Muscle of leg (tissue), 16 donors: ENCODE measurements at places on chromosomes 11 and 22. TPM values are rescaled to one million over a fixed set of nuclear protein-coding genes. Genes with fewer than 3 reads are reported as not detected.

DNA sequence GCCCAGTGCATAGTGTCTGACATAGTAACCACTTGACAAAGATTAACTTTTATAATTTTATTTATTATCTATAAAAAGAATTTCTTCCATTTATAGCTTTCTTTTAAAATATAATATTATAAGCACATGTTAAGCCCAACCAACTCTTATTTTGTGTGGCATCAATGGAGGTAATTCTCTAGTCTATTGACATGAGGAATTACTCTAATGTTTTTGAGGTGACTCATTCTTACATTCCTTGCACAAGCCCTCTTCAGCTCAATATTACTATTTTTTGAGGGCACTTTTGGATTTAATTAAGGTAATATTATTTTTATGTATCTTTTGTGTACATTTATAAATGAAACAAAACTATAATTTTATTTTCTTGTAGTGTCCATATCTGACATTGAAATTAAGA lies 59.6 kb downstream of the AASDHPPT start:
- DNase-seq: no peak

DNA sequence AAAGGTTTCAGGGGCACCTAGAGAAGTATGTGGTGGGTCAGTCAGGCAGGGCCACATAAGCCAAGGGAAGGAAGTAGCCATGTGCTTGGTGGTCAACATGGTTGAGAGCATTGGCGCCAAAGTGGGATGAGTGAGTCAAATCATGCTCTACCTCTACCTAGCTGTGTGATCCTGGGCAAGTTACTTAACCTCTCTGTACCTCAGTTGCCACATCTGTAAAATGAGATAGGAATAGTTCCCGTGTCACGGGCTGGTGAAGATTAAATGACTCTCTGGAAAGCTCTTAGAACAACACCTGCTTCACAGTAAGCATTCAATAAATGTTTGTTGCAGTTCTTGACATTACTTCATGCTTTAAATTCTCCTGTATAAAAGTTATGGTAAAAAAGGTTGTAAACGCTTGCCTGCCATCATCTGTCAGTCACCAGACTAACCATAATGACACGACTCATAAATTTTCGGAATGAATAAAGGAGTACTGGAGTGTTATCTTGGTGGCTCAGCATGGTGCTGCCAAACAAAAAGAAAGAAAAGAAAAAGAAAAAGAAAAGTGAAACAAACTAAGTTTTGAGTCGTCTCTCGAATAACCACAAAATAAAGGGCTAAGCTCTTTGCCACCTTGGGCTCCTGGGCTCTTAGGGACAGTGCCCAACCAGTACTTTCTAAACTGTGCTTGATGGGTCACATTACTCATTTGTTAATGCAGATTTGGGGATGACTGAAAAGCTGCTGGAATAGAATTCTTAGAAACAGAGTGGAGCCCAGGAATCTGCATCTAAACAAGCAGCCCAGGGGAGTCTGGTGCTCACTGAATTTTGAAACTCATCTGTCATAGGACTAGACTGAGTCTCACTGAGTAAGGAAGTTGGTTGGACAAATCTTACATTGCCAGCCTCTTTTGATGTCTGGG lies 107.6 kb downstream of the LDLRAD3 start:
- no peak for DNase-seq

DNA sequence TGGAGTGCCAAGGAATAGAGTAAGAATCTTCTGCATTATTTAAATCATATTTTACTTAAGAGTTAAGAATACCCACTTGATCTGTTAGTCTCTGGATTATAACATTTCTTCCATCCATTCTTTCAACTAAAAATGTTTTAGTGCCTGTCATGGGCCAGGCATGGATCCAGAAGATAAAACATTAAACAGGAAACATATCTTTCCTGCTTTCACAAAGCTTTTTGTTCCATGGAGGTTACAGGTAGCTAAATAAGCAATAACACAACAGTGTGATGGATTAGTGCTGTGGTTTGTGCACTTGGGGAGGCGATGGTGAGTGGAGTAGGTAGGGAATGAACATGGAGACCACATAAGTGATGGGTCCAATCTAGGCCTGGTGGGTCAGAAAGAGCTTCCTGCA lies 258.5 kb downstream of the DDX10 start:
- DNase-seq: no peak

DNA sequence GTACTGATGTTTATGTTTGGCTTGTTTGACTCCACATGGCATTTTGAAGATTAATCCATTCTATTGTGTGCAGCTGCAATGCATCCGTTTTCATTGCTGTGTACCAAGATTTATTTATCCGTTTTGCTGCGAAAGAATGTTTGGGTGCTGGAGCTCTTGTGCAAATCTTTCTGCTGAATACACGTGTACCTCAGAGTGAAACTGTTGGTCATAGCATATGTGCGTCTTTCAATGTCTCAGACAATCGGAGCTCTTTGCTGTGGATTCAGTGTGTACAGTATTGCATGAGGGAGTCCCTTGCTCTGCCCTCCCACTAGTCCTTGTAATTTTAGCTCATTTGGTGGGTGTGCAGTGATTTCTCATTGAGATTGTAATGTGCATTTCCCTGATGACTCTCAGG lies 545.4 kb downstream of the TBC1D22A start:
- no peak for DNase-seq

- DNase-seq: no peak
Observed at GRCh38 chr11:123132881-123133280, 62.2 kb downstream of the CLMP start.

- no peak for DNase-seq
Observed at GRCh38 chr11:119210050-119210449, 3.9 kb downstream of the CBL start.

DNA sequence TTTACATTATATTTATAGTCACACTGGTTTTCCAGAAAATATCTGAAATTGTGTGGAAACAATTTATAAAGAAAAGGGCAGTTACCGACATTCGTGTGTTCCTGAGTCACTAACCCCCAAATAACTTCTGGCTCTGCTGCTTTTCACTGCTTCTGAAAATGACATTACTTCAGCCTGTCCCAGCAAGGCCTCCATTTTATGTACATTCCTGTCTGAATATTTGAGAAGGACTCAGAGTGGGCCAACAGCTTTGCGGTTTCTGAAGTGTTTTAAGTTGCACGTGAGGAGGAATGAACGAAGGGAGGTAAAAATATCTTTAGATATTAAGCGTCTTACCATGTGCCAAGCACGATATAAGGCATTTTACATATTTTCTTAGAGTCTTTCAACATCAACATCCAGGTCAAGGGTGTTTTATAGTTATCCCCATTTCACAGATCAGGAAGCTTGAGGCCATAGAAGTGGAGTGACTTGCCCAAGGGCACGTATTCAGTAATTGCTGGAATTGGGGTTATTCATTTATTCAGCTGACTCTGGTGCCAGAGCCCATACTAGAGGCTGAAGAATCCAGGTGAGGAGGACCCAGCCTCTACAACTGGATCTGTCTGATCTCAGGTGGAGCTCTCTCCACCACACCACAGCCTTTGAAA lies 30.8 kb upstream of the WNT11 start:
- peak; percentile 73 for DNase-seq

DNA sequence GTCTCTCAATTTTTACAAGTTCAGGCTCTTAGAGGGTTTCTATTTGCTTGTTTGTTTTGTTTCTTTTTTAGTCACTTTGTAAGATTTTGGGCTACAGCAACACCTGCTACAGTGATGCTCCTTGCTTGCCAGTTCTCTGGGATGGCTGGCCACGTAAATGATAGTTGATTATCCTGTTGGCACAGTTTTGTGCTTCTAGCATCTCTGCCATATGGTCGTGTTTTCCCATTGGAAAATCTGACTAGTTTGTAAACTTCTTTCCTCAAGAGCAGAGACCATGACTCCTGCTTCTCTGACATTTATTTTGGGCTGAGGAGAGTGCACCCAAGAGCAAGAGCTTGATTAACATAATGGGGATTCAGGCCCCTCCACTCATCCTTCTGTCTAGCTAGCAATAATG lies 1621.6 kb upstream of the RAG2 start:
- DNase-seq: no peak

- DNase-seq: no peak
Observed at GRCh38 chr11:85809863-85810262, 1.1 kb downstream of the SYTL2 start.

GRCh38 chr11:11261629-11262028 lies 91.4 kb downstream of the CSNK2A3 start:
- DNase-seq: no peak

The TRPC6 gene
- total RNA-seq: 19.2 TPM

The B3GAT1 gene
- 0.09 TPM for total RNA-seq
